ENCODE measurements at places on chromosomes 4 and X. TPM values are rescaled to one million over a fixed set of nuclear protein-coding genes. Genes with fewer than 3 reads are reported as not detected.

Gene DMRTC1B
- not detected for total RNA-seq

Gene FREM3
- not detected for total RNA-seq

Gene WNK3
- total RNA-seq = 0.25 TPM

Gene GPR143
- total RNA-seq = not detected

Gene JCHAIN
- not detected for total RNA-seq

Gene NUP62CL
- 3.6 TPM for total RNA-seq

- no peaks in the 10 kb centered on the region for H3K27me3 ChIP-seq
- no peak for DNase-seq
- no peak overlapping the region for H3K4me3 ChIP-seq
Measured at GRCh38 chr4:187744911-187745310, 250.7 kb upstream of the ZFP42 start.

DNA sequence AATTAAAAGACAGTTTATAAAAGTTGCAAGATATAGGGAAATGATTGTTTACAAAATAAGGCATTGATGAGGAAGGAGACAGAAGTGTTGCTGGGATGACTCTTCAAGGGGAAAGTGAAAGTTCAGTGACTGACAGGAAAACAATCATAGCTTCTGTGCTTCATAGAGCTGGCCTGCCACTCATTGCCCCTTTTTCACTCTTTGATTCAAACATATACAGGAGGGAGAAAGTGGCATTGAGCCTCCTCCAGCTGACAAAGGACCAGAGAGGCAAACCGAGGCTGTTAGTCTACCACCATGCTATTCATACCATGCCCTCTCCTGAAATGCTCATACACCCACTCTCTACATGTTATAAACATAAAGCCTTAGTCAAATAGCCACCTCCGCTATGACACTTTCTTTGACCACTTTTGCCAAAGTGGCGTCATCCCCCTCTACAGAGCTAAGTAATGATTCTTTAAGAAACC lies 79.2 kb upstream of the ATOH1 start:
- no peak overlapping the region for H3K4me3 ChIP-seq
- DNase-seq = no peak
- no peaks in the 10 kb centered on the region for H3K36me3 ChIP-seq
- no peak overlapping the region for H3K27ac ChIP-seq

- no peak overlapping the region for H3K4me3 ChIP-seq
- H3K27me3 ChIP-seq = peaks cover 4% of the 10 kb centered on the region
- DNase-seq = no peak
- no peak overlapping the region for H3K27ac ChIP-seq
- H3K36me3 ChIP-seq = no peaks in the 10 kb centered on the region
Measured at GRCh38 chr4:1569461-1570151, 114.5 kb downstream of the FAM53A start.

- H3K27ac ChIP-seq = no peak overlapping the region
- peaks cover 5% of the 10 kb centered on the region for H3K27me3 ChIP-seq
- H3K36me3 ChIP-seq = no peaks in the 10 kb centered on the region
Measured at GRCh38 chrX:100447655-100448397, 37.8 kb upstream of the PCDH19 start.

- H3K27ac ChIP-seq = peak overlapping the region; percentile 88
- H3K27me3 ChIP-seq = no peaks in the 10 kb centered on the region
- H3K4me1 ChIP-seq = peaks cover 35% of the 10 kb centered on the region
- H3K4me3 ChIP-seq = peak overlapping the region; percentile 97
Measured at GRCh38 chr4:41935652-41936021, 408 bp downstream of the TMEM33 start.

DNA sequence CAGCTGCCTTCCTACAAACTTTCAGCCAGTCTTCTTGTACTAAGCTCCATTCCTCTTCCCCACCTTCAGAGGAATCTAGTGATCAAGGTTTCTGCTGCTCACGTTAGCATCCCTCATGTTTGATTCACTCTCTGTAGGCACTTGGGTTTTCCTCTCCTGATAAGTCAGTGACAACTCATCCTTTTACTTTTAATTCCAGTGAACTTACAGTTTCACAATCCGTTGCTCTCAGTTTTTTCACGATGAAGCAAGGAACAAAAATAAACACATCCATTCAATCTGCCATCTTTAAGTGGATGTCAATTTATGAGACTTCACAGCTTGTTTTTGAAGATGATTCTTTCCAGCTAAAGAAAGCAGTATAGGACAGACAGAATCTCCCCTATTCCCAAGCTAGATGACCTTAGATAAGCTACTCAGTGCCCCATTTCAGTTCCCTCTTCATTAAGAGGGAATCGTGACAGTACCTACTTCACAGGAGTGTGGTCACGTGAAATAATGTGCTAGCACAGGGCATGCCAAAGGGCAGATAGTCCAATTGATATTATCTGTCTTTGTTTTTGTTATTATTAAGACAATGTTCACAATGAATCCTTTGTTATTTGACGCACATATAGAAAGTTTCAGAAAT lies 234.3 kb downstream of the PALLD start:
- no peaks in the 10 kb centered on the region for H3K36me3 ChIP-seq
- H3K4me1 ChIP-seq = no peaks in the 10 kb centered on the region
- H3K27me3 ChIP-seq = peaks cover 23% of the 10 kb centered on the region
- H3K4me3 ChIP-seq = no peak overlapping the region
- DNase-seq = no peak

DNA sequence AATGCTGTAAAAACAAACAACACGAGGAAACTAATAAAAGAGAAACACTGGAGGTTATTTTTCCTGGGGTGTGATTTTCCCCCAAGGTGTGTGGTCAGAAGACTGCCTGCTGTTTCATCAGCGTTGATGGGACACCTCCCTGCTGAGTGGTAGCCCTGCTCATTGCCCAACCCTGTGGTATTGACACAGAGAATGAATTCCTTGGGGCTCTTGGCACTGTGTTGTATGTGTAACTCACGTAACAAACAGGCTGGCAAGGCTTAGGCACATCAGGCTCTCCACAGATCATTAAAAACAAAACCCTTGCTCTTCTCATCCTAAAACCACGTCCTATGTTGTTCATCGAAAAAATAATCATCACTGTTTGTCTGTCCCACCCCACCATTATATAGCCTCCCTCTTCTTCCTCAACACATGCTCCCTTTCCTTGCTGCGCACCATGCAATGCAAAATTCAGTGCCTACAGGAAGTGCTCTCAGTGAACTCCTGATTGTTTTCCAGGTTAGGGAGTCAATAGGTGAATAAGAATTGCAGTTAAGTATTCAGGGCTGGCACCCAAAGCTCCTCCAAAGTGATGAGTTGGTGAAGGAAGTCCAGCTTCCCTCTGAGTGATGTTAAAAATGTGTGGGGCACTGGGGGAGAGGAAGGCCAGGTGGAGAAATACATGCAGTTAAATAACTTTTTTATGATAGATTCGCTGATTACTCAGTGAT lies 11.4 kb upstream of the PUDP start:
- no peaks in the 10 kb centered on the region for H3K36me3 ChIP-seq
- no peaks in the 10 kb centered on the region for H3K27me3 ChIP-seq
- H3K4me3 ChIP-seq = no peak overlapping the region
- no peak overlapping the region for H3K27ac ChIP-seq
- no peak for DNase-seq

GRCh38 chr4:86174506-86174905 lies 185.3 kb downstream of the MAPK10 start:
- no peaks in the 10 kb centered on the region for H3K27me3 ChIP-seq
- no peak overlapping the region for H3K27ac ChIP-seq
- H3K4me3 ChIP-seq = no peak overlapping the region
- H3K36me3 ChIP-seq = no peaks in the 10 kb centered on the region

DNA sequence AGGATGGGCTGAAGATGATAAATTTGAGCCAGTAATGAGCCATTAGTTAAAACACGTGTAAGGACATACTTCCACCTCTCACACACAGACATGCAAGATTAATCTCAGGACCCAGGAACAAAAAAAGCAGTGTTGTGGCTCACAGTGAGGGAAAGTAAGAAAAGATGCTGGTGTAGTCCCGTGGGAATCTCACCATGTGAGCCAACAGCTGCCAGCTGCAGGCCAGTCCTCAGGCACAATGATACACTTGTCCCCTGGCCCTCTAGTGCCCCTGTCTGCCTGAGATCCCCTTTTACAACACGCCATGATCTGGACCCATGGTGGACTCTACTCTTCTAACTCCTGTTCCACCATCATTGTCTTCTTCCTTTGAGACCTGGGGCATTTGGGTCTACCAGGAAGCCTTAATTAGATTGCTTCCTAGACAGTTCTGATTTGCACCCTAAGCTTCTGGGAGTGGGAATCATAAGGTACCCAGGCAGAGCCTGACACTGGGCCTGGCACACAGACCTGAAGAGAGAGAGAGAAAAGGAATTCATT lies 194.7 kb downstream of the STIM2 start:
- no peak overlapping the region for H3K27ac ChIP-seq
- H3K27me3 ChIP-seq = peaks cover 22% of the 10 kb centered on the region
- H3K4me3 ChIP-seq = no peak overlapping the region
- H3K4me1 ChIP-seq = peaks cover 4% of the 10 kb centered on the region
- H3K36me3 ChIP-seq = no peaks in the 10 kb centered on the region
- DNase-seq = no peak
